ENCODE measurements at places on chromosomes 5 and 9.

GRCh38 chr5:142450419-142450818 lies 125.6 kb upstream of the SPRY4 start:
- DNase-seq = no peak

DNA sequence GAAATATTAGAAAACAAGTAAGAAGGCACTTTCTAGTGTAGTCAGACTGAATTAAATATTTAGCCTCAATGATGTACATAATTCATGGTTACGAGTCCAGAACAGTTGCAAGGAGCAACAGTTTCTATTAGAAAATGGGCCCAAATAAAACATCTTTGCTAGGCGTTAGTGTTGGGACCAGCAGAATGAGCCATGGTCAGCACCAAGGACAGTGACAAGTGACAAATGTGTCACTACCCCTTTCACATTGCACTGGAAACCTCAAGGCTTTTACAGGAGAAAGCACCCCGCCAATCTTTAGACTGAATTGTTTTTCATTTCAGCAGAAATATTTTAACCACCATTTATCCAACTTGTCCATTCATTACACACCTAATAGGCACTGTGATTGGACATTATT lies 301.3 kb upstream of the ADCY2 start:
- no peak for DNase-seq

DNA sequence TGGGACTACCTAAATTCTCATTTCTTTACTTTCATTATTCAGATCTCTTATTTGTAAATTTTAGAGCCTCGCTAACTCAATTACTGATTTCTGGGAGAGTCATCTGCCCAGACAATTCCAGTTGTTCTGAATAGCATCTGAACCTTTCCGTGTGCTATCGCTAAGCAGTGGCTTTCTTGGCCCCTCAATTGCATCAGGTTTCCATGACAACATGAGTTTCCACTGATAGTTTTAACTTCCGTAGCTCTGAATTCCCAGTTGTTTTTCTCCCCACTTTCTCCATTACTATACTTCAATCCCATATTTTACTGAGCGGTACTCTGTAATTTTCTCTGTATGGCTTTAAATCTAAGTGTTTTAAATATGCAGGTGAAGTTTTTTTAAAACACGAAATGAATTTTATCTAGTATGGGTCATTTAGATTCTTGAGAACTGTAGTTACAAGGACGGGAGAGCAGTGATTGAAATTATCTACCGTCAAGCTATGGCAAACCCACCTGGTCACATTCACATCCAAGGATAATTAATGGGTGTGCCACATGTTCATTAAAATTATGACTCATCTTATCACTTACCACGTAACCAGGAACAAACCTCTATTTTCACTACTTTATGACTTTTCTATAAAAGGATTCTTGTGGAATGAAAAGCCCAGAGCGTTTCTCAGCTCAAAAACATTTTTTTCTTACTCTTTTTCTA lies 223.5 kb upstream of the PCSK5 start:
- no peak for DNase-seq

DNA sequence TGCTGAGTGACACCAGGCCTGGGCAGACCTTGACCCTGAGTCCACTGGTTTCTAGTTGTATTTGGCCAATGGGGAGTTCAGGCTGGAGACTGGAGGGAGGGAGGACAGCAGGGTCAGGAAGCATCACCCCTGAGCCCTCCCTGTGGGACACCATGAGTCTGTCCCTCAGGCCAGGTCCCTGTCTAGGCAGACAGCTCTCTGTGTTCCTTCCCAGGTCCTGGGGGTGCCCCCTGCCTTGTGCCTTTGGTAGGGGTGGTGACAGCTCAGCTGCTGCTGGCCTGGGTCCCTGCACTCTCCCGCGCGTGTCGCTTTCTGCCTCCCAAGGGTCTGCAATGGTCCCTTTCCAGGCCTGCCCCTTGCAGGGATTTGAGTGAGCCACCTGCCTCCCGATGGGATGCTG lies 125.5 kb downstream of the OLFM1 start:
- peak; percentile 20 for DNase-seq

DNA sequence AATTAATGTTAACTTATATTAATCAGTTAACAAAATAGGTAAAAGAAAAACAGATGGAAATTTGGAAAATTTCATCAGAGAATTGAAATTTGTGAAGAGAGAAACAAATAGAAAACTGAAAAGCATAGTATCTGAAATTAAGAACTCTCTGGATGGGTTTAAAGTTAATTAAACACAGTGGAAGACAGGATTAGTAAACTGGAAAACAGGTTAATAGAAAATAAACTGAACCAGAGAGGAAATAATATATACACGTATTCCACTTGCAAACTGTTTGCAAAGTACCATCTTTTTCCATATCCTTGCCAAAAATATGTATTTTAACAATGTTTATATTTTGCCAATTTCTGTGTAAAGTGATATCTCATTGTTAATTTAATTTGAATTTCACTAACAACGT lies 257.5 kb downstream of the CD180 start:
- DNase-seq = no peak

All from Right ventricle myocardium superior (tissue), 1 donor.